ENCODE measurements at places on chromosomes 16 and 17.

GRCh38 chr17:35817196-35817595 is 7.9 kb downstream of the TAF15 start:
- DNase-seq: no peak

- no peak for DNase-seq
Observed at GRCh38 chr16:65660390-65660789, 538.5 kb upstream of the CDH11 start.

GRCh38 chr16:80463751-80464495 is 76.9 kb upstream of the DYNLRB2 start:
- no peak for DNase-seq

- peak; percentile 13 for DNase-seq
Observed at GRCh38 chr17:12680407-12680897, 14.8 kb downstream of the MYOCD start.

GRCh38 chr17:67575325-67575724 is 142.4 kb upstream of the NOL11 start:
- no peak for DNase-seq

DNA sequence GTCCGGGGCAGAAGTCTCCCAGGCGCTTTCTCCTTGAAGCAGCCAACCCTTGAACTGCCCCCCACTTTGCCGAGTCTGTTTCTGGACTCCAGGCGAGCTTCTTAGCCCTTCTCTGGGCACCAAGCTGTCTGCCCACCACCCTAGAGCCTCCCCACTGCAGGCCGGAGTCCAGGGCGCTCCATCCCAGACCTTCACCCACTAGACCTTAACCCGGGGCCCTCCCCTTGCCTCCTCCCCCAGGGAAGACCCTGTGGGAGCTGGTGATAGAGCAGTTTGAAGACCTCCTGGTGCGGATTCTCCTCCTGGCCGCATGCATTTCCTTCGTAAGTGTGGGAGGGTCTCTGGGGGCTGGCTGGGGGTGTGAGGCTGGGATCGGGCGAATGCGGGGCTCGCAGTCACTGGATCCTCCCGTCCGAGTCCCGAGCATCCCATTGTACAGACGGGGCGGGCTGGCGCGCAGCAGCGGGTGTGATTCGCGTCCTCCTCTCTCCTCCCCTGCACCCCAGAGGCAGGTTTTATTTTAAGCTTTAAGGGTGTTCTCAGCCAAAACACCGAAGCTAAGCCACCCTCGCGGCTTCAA is 1.1 kb downstream of the ATP2A1 start:
- no peak for DNase-seq

DNA sequence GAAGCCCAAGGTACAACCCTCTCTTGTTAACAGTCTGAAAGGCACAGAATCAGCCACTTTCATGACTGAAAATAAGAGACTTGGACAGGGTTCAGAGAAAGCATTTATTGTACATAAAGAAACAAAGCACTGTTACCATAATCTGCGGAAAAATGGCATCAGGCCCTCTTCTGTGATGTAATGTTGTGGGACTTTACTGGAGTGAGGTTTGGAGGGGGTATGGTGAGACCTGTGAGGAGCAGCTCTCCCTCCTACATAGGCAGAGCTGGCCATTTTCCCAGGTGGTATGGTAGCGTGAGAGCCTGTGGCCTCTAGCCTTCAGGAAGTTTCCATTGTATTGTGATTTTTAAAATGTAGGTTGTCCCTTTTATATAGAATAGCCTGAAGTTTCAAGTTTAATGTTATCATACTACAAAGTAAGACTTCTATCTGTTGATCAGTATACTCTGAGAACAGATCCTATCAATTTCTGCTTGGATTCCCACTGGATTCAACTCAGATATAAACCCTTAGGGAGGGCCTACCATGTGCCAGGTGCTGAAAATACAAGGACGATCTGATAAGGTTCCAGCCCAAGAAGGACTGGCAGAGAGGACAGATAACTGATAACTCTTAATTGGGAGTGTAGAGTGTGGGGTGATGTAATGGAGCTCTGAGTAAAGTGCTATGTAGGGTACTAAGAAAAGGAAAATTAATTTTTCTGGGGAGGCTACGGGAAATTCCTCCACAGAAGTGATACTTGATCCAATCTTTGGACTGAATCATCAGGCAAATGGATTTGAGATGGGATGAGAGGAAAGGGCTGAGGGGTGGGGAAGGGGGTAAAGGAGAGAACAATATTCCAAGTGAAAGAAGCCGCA is 4.1 kb upstream of the YPEL2 start:
- no peak for DNase-seq

- peak; percentile 81 for DNase-seq
Observed at GRCh38 chr16:67967958-67968399, 458 bp downstream of the SLC12A4 start.

DNA sequence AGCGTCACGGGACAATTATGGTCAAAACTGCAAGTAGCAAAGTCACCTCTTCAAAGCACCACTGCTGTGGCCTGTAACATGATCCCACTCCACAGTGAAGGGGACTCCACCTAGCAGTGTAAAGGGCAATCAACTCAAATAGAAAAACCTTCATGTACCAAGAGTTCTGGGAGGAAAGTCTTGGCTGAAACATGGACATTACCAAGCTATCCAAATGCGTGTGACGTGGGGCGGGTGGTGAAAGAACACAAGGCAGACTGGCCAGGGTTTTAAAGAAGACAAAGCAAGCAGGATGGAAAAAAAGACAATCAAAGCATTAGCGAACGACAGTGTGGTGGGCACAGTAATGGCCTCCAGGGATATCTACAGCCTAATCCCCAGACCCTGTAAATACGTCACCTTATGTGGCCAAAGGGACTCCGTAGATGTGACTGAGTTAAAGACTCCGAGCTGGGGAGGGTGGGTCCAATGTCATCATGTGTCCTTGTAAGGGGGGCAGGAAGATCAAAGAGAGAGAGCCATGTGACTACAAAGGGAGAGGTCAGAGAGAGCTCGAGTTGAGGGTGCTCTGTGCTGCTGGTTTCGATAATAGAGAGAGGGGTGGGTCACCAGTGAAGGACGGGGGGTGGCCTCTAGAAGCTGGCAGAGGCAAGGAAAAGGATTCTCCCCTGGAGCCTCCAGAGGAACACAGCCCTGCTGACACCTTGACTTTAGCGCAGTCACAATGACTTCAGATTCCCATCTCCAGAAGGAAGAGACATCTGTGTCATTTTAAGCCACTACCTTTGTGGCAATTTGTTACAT is 6.0 kb downstream of the HSDL1 start:
- DNase-seq: peak; percentile 28

All from AG08396 (cell line).